ENCODE measurements at places on chromosomes 3 and 15.

- DNase-seq = no peak
These were observed 50.8 kb downstream of the PLOD2 start for GRCh38 chr3:146110161-146110560.

GRCh38 chr3:179658606-179659005, 5.8 kb downstream of the USP13 start:
- DNase-seq = no peak

DNA sequence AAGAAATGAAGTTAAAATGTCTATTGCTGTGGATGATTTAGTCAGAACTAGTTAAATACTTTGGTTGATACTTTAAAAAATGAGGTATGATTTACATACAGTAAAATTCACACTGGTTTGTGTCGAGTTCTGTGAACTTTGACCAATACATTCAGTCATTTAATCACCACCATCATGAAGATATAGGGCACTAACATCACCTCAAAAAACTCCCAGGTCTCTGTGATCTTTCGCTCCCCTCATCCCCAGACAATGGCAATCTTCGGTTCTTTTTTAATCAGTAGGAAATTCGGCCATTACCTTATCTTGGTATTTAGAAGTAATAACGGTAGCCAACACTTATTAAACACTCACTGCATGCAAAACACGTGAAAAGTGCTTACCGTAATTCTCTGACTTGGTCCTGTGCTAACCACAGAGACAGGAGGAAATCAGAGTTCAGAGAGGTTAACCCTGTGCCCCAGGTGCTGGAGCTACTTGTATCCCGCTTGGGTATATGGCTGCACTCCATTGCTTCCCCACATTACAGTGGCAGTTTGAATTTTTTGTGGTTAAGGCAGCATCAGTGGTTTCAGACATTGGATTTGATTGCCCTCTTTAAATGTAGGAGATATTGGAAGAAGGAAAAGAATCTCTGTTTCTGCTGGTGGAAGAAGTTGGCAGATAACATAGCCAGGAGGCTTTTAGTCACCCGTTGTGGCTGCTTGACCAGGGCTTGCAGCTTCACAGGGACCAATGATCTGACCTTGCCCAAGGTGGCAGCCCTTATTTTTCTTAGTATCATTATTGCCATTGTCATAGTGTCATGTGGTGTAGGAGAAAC, 4.2 kb downstream of the PLCL2 start:
- no peak for DNase-seq

DNA sequence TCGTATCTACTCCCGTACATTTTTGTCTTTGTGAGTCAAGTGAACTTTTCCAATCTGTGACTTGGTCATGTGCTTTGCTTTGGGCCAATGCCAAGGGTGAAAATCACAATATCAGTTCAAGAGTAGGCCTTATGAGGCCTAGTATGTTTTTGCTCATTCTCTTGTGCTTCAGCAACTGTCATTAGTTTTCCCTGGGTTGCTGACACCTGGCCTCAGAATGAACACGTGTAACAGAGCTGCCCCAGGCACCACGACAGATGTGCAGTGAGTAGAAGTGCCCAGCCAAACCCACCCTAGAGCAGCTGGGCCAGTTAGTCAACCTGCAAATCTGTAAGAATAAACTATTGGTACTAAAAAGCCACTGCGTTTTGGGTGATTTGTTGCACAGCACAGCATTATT, 460.3 kb upstream of the WNT5A start:
- no peak for DNase-seq

GRCh38 chr15:89435362-89435761, 61.0 kb downstream of the RHCG start:
- no peak for DNase-seq

DNA sequence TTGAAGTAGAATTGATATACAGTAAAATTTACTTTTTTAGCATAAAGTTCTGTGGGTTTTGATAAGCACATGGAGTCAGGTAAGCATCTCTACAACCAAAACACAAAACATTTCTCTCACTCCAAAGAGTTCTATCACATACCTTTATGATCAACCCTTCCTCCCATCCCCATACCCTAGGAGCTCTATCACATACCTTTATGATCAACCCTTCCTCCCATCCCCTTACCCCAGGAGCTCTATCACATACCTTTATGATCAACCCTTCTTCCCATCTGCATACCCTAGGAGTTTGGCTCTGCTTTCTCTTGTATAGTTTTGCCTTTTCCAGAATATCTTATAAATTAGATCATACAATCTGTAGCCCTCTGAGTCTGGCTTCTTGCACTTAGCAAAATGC, 315.1 kb downstream of the ROBO2 start:
- no peak for DNase-seq

DNA sequence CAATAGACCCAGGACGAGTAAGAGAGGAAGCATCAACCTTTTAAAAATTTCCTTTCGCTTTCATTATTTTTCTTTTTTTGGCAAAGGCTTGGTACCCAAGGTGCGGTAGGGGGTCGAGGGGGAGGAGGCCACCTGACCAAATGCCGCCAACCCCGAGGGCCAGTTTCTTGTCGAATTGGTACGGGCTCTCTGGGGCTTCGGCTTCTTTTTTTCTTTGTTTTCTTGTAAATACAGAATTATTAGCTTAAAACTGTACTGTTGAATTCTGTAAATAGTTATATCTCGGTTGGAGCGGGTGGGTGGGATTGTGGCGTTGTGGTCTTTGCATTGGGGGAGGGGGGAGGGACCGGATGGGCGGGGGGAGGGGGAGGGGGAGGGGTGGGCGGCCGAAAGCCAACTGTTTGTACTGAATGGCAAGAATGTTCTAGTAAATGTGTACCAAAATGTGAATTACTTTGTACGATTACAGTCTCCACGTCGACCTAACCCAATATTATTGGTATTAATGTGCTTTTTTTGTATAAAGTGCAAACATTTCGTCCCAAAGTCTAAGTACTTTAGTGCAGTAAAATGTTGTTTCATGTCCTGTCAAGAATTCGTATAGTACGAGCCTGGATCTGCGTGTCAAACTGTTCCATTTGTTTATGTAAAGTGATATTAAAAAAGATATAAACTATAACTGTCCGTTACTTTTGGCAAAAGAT, 4.7 kb downstream of the ZIC1 start:
- DNase-seq = no peak

GRCh38 chr3:138942271-138942670, 4.7 kb downstream of the FOXL2 start:
- no peak for DNase-seq

- DNase-seq = no peak
These were observed 27.8 kb upstream of the NFKBIZ start for GRCh38 chr3:101821503-101821902.
